ENCODE measurements at places on chromosomes 4 and X.

GRCh38 chrX:936979-937769 is 275.3 kb downstream of the CRLF2 start:
- no peak for DNase-seq

DNA sequence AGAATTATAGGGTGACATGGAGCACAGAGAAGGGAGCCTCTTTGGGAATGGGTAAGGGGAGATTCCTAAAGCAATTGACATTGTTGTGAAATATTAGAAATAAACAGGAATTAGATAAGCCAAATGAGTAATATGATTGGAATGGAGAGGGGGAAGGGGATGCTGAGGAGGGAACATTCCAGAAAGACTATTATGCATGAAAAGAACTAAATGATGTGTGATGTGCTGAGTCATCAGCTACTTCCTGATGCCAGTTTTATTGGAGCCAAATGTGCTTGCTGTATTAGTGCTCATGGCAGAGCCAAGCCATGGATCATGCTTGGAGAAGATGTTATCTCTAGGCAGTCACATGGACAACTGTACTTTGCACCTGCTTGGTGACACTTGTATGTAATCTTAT is 189.0 kb upstream of the HCCS start:
- DNase-seq, result no peak

- DNase-seq, result no peak
Observed at GRCh38 chr4:164318350-164318749, 435.6 kb upstream of the SMIM31 start.

- no peak for DNase-seq
Observed at GRCh38 chrX:69396916-69397315, 107.2 kb upstream of the NALF2 start.

GRCh38 chr4:119297795-119298194 is 24.1 kb downstream of the FABP2 start:
- no peak for DNase-seq

DNA sequence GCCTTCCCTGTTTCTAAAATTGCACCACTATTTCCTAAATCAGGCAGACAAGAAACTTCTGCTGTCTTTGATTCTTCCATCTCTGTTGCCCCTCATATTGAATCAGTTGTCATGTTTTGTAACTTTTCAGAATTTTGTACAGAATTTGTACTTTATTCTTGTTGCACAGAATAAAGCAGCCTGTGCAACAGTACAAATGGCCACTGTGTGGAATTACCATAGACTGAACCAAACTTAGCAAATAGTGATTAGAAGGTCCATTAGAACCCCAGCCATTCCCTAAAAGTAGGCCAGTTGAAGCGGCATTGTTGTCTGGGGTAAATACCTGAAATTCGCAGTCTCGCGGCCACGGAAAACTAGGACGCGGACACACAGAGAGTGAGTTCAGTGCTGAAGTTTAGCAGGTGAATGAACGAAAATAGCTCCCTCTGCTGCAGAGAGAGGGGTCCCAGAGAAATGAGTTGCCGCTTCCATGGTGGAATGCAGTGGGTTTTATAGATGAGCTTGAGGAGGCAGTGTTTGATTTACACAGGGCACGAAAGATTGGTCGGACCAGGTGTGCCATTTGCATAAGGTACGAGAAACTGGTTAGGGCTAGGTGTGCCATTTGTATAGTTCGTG is 71.8 kb downstream of the C4orf33 start:
- peak; percentile 13 for DNase-seq

DNA sequence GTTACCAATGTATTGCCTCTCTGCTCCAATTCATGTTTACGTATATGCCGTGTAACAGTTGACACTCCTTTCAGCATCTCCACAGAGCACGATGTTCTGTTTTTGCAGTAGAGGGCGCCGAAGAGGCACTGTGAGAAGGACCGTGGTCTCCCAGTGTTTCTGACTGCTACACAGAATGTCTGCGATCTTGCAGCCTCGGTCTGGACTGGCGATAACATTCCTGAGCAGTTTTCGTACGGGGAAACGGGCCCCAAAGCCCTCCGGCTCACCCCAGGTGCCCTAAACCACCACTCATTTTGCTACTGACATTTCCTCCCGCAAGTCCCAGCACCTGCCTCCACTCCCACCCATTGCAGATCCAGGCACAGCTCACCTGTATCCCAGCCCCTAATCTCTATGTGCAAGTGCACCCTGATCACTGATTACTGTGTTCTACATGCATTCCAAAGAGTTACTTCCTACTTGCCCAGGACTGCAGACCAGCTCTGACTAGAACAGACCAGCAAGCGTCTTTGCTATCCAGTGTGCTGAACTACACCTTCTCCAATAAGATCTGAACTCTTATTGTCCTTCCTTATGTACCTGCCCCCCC is 12.4 kb upstream of the NFXL1 start:
- peak; percentile 84 for DNase-seq

GRCh38 chr4:80814266-80814665 is 216.2 kb upstream of the BMP3 start:
- no peak for DNase-seq

DNA sequence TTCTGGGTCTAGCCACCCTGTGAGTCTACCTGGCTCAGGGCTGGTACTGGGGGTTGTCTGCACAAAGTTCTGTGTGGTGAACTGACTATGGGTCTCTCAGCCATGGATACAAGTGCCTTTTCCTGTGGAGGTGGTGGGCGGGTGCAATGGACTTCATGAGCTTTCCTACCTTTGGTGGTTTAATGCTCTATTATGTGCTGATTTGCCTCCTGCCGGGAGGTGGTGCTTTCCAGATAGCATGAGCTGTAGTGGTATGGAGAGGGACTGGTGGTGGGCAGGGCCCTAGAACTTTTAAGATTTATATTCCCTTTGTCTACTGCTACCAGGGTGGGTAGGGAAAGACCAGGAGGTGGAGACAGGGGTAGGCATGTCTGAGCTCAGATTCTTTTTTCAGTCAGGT is 48.0 kb downstream of the PBDC1 start:
- DNase-seq, result no peak

GRCh38 chrX:132216806-132217202 is 2.4 kb downstream of the RAP2C start:
- DNase-seq, result no peak

- DNase-seq, result no peak
Observed at GRCh38 chr4:26473893-26474292, 16.4 kb downstream of the CCKAR start.

DNA sequence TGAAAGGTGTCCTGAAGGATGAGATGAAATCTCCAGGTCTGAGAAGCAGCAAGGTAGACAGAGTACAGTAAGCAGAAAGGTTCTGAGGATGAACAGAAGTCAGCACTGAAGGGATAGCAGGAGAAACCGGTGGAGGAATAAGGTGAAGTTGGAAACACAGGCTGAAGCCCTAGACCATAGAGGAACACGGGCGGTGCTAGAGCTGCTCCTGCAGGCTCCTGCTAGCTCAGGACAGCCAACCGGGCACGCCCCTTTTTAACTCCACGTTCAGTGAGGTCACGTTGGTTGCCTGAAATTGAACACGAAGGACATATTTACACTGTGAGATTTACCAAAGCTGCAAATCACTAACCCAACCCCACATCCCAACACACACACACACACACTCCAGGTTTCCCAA is 1886.4 kb upstream of the AGA start:
- no peak for DNase-seq

- no peak for DNase-seq
Observed at GRCh38 chr4:94722748-94723147, 35.0 kb upstream of the BMPR1B start.

DNA sequence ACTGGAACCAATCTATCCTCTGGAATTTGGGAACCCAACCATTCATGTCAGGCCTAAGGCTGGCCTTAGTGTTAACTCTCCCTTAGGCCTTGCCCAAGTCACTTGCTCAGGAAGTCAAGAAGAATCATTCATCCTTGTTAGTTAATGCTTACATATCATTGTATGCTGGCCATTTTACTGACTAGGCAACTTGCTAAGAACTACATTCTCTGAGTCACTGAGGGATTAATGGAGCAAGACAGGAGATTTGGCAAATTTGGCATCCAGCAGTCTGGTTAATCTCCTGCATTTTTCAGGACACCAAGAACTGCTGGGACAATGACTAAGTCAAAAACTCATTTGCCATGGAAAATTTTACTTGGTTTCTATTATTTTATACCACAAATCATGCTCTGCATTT is 115.8 kb upstream of the DDIT4L start:
- DNase-seq, result no peak

DNA sequence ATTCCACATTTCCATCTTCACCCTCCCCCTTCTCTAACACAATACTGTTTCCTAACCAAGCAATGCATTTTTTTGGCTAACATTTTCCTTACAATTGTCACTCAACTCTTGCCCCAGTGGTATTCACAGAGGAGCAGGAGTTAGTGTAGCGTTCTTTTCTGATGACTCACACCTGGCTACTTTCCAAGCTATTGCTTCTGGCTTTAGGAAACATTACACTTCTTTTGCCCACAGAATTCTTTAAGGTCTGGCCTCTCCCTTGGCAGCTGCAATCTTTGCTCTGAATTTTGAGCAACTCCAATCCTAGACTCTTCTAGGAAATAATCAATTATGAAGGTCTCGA is 27.5 kb upstream of the PDGFC start:
- no peak for DNase-seq

- no peak for DNase-seq
Observed at GRCh38 chrX:150324035-150324728, 38.9 kb upstream of the MAMLD1 start.

DNA sequence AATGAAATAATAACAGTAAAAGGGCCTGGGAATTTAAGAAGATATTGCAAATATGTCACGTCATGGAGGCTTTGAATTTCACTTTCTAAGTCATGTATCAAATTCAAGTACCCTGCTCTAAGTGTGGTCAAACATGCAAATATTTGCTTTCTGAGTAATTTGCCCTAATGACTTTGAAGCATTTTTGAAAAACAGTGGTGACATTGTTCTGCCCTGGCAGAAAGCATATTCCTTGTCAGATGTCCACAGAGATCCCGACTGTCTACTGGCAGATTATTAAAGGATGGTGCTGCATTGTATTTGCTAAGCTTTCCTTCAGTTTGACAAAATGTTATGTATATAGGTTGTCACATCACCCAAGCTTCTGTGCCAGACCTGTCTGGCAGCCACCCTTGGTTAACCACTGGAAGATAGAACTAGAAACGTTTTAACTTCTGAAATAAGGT is 92.5 kb downstream of the ANK2 start:
- DNase-seq, result no peak

GRCh38 chr4:172709376-172709775 is 459.2 kb upstream of the GALNT7 start:
- no peak for DNase-seq

DNA sequence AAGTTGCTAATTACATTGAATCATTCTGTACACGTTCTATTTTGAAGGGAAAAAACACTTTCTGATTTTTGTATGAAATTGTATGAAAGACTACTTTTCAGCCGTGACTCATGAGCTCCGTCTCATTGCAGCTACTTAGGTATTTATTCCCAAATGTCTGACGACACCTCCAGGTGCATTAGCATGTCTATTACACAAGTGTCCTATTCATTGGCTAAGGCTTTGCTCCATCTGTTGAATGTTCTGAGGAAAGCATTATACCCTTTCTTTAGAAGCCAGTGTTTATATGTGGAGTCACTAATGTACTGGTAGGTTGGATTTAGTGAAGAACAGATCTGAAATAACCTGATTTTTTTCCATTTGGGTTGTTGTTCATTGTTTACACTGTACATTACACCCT is 51.8 kb downstream of the MAP7D3 start:
- no peak for DNase-seq

GRCh38 chr4:163768014-163768413 is 273.5 kb downstream of the TMA16 start:
- DNase-seq, result no peak

Data from cerebellar cortex (tissue), 1 donor.